NCI-H1436 treated with DMSO at 0.1 percent for 48 hours (cell line): ENCODE measurements at places on chromosomes 11 and 22.

GRCh38 chr11:45171550-45171949, 25.1 kb downstream of the PRDM11 start:
- no peak for DNase-seq

DNA sequence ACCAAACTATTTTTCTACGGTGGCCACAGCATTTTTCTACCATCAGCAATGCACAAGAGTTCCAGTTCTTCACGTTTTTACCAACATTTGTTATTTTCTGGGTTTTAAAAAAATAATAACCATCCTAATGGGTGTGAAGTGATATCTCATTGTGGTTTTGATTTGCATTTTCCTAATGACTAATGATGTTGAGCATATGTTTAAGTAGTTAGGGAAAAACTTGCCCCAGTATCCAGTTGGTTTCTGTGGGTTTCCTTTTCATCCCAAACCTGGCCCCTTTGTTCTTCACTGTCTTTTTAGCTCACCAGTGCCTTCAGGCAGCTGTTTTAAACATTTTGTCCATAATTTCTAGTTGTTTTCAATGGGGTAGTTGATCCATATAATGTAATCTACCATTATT, 14.7 kb upstream of the PTS start:
- DNase-seq, result no peak

DNA sequence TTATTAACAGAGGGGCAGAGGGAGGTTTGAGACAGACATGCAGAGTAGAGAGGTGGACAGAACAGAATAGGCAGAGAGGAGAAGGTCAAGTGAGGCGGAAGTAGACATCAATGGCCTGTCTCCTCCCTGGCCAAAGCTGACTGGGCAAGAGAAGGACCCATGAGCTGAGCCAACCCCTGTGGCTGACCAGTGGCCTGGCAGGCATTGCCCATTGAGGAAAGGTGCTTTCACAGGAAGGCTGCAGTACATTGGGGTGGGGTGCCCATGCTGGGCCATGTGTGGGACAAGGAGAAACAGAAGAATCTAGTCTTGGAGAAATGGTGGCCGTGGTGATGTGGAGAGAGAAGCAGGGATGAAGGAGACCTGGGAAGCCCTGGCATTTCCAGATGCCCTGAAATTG, 76.0 kb downstream of the MYEOV start:
- DNase-seq, result no peak

GRCh38 chr11:126410649-126411048, 55.2 kb downstream of the ST3GAL4 start:
- no peak for DNase-seq

DNA sequence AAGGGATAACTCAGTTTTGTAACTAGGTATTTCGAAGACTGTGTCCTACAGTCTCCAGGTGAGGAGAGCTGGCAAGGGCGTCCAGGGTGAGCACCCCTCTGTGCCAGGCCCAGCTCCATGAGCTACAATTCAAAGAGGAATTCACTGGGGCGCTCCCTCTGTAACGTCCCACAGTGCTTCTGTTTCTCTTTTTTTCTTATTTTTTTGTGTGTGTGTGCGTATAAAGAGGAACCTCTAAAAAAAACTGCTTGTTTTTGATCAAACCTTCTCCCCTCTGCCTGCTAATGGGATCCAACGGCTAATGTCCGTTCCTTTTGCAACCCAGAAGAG, 17.1 kb downstream of the ASCC2 start:
- no peak for DNase-seq

- DNase-seq, result no peak
These were observed 11.9 kb downstream of the MGAT3 start for GRCh38 chr22:39468487-39469325.

DNA sequence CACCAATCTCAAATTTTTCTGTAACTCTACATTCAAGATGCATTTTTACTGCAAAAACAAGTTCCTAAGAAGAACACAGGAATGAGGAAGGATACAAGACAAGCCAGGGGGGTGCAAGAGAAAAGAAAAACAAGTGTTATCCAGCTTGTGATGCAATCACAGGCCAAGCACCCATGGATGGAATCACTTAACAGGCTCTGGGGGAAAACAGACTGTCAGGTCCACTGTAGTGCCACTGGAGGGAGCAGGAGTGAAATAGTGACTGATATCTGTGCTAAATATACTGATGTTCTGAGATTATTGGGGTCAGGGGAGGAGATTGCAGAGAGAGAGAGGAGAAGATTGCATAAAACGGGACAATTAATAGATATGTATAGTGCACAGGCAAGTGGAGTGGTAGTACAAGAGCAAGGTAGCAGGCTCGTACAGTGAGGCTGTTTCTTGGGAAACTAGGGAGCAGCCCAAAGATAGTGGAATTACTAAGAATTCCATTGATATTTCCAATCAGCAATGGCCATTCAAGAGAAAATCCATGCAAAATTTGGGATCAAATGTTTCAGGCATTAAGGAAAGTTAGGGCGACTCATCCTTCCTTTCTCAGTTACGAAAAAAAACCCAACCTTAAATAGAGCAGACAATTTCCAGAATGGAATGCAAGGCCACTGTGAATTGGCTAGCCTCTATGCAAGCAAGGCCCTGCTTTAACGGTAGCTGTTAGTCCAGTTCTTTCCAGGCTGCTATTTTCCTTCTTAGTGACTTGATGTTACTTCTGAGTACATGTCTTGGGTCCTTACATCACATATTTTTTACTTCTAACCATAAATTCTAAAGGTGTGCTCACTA, 52.2 kb upstream of the CEP126 start:
- no peak for DNase-seq
